EL (cell line): ENCODE measurements at places on chromosomes 13 and 19.

DNA sequence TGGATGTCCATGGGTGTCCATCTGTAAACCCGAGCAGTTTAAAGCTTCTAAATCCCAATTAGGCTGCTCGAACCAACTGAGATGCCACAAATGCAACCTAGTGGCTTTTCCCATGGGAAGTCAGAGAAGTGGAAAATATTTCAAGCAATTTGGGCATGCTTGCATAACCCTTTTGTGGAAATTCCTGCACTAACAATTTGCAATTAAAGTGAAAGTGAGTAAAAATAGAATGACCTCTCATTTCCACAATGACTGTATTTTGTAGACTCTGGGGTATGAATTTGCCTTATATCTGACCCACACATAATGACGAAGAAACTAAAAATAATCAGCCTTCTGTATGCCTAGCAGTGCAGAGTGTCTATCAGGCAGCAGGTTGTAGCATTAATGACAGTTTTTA, 91.8 kb upstream of the TSC22D1 start:
- DNase-seq, result peak; percentile 56

GRCh38 chr13:23450340-23451046, 17.0 kb upstream of the SACS start:
- no peak for DNase-seq

- DNase-seq, result peak; percentile 4
Measured at GRCh38 chr13:33940898-33941297, 122.9 kb downstream of the RFC3 start.

GRCh38 chr19:28933039-28933438, 279.9 kb downstream of the UQCRFS1 start:
- peak; percentile 17 for DNase-seq

- DNase-seq, result peak; percentile 41
Measured at GRCh38 chr13:27006519-27007161, 165.0 kb downstream of the USP12 start.

- DNase-seq, result no peak
Measured at GRCh38 chr13:46753917-46754316, 43.0 kb downstream of the ESD start.

DNA sequence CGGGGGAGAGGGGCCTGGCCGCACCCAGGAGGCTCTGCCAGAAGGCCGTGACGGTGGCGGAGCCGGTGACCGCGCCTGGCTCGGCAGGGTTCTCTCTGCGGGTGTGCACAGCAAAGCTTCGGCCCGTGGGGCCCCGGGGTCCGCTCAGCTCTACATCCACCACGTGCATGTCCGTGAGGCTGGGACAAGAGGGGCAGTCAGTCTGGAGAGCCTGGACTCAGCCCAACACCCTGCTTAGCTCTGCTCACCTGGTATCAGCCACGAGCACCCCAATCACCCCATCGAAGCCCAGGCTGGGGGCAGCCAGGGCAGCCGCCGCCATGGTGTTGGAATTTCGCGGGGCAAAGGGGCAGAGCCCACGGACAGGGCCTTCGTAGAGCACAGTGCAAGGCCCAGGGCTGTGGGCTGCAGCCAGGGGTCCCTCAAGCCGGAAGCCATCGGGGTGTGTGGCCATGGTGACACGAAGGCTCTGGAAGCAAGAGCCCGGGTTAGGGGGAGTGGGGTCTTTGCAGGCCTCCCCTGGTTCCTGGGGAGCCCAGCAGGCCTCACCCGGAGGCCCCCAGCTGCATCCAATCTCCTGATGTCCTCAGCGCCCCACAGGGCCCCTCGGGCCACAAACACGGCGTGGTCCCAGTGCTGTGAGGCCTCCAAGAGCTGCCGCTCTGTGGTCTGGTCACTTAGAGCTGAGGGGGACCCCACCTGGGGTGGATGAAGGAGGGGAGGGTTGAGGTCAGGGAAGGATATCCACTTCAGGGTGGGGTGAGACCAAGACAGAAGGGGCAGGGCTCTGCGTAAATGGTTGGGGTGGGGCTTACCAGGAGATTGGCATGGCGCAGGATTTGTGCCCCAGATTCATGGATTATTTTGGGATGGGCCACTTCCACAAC, 1.4 kb downstream of the ASPDH start:
- no peak for DNase-seq

- no peak for DNase-seq
Measured at GRCh38 chr19:33329736-33330135, 27.4 kb upstream of the CEBPA start.

- no peak for DNase-seq
Measured at GRCh38 chr19:2228157-2229030, 7.7 kb downstream of the PLEKHJ1 start.

GRCh38 chr13:107374038-107374437, 806.1 kb upstream of the ARGLU1 start:
- DNase-seq, result no peak

DNA sequence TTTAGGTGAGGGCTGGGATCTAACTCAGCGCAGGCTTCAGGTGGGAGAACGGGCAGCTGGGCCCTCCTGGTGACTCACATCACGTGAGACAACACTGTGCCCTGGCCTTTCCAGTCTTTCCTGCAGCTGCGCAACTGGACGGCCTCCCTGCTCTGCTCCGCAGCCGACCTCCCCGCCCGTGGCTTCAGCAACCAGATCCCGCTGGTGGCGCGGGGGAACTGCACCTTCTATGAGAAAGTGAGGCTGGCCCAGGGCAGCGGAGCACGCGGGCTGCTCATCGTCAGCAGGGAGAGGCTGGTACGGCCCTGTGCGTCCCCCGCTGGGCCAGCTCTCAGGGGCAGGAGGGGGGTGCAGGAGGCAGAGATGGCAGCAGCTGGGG, 8.8 kb downstream of the SPPL2B start:
- no peak for DNase-seq

DNA sequence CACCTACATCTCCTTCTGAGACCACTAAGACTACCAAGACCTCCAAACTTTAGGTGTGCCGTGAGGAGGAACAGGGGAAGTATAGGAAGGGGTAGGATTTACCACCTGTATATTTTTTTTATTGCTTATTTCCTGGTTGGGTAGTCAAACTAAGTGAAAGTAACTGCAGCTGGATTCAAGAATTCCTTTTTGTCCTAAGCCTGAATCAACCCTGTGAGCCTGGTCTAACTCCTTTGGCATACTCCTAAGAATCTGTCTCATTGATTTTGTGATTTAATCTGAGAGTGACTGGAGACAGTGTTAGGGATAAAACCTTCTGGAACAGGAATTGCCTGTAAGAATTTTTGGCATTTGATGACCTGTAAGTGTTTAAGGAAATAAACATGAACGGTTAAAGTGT, 523.5 kb upstream of the MIR17HG start:
- no peak for DNase-seq

GRCh38 chr13:30687601-30688000, 47.7 kb upstream of the ALOX5AP start:
- no peak for DNase-seq

DNA sequence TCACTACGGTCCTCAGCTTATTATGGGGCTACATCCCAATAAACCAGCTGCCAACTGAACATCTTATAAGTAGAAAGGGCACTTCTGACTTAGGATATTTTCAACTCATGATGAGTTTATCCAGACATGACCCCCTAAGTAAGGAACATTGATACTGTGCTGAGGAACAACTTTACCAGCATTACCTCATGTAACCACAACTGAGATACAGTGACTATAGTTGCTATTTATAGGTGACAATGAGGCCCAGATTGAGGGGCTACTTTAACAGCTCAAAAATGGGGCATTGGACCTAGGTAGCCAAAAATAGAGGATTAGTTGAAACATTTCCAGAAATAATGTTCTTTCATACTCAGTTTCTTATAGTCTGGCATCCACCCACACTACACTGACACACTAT, 26.8 kb downstream of the SKA3 start:
- DNase-seq, result no peak

- DNase-seq, result no peak
Measured at GRCh38 chr13:111548301-111548700, 227.9 kb downstream of the TEX29 start.

- no peak for DNase-seq
Measured at GRCh38 chr19:8371011-8371804, 7.3 kb downstream of the ANGPTL4 start.

- DNase-seq, result no peak
Measured at GRCh38 chr13:96744367-96745331, 249.6 kb downstream of the OXGR1 start.

- no peak for DNase-seq
Measured at GRCh38 chr13:26485786-26486185, 71.7 kb upstream of the WASF3 start.

DNA sequence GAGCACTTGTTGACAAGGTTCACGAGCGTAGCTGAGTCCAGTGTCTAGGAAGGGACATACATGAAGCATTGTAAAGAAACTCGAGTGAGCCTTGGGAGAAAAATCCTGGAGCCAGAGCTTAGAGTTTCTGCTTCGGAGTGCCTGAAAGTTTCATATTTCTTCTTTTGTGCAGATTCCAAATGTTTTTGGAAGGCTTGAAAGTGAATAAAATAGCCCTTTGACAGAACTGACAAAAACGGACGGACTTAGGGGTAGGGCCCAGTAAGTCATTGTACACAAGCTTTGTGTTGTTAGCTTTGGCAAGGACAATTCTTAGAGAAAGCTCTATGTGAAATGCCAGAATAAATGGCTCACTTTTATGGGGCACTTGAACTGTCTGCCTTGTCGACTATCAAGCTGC, 2.8 kb downstream of the RNF113B start:
- no peak for DNase-seq

DNA sequence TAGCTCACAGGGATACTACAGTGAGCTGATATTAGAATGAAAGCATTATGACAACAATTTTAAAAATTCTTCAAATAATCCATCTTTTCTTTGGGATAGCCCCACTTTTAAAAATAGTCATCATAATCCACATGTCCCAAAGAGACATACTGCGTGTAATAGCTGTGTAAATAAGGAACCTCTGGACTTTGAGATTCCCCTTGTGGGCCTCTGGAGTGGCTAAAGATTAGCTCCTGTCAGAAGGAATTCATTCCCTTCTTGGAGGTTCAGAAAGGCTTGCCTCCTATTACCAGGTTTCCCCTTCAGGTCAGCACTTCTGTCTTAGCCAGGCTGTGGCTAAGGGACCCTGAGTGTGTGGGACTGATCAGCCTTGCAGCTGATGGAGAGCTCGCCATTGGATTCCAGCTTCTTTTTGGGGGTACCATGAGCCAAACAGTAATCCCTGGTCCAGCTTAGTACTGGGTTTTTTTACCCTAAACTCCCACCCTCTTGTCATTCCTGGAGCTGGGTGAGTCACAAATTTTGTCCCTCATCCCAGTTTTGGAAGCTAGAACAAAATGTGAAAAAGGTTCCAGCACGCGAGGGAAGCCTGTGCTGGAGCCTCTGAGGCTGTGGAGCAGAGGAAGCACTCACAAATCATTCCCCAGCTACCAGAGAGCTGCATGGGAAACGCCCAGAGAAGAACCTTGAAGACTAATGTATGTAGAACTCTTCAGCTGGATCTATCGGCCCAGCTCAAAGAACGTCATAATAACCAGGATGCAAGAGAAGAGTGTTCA, 96.7 kb downstream of the RNASEH2B start:
- no peak for DNase-seq

- no peak for DNase-seq
Measured at GRCh38 chr19:37855098-37855497, 51.3 kb downstream of the WDR87 start.

DNA sequence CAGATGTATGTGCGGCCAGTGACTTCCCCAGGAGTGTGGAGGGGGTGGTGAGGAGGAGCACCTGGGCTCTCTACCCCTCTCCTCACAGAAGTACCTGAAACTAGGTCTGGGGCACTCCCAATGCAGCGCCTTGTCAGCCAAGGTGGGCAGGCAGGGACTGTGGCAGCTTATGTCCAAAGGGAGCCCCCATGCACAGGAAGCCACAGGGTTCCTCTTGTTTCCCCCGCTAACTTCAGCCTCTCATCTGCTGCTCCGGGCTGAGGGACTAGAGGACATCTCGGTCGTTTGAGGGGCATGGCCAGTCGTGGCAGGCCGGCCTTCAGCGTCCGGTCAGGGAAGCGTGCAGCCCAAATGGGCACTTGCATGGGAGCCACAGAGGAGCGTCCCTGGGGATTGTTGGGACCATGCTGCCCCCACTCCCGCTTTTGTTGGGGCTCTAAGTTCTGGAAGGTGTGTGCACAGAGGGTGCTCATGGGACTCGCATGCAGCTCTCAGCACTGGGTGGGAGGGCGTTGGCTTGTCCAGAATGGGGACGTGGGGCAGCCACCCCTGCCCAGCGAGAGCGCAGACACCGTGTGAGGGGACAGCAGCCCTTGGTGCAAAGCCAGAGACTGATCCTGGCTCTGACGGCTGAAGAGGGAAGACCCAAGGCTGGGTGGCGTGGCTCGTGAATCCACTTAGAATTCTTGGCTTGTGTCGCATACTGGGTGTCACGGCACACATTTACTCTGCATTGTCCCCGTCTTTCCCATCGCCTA, 16.6 kb upstream of the NPAS1 start:
- DNase-seq, result no peak

- DNase-seq, result peak; percentile 61
Measured at GRCh38 chr13:35472323-35472881, 4.1 kb downstream of the MAB21L1 start.

DNA sequence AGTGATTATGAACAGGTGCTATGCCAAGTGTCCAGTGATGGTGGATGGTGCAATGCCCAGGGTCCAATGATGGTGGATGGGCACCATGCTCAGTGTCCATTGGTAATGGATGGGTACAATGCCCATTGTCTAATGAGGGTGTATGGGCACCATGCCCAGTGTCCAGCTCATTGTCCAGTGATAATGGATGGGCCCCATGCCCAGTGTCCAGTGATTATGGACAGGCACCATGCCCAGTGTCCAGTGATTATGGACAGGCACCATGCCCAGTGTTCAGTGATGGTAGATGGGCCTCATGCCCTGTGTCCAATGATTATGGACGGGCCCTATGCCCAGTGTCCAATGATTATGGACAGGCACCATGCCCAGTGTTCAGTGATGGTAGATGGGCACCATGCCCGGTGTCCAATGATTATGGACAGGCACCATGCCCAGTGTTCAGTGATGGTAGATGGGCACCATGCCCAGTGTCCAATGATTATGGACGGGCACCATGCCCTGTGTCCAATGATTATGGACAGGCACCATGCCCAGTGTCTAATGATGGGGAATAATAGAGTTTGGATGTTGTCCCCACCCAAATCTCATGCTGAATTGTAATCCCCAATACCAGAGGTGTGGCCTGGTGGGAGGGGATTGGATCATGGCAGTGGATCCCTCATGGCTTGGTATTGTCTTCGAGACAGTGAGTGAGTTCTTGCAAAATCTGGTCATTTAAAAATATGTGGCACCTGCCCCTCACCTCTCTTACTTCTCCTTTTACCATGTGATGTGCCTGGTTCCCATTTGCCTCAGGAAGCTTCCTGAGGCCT, 87.8 kb downstream of the ANKRD10 start:
- DNase-seq, result no peak

DNA sequence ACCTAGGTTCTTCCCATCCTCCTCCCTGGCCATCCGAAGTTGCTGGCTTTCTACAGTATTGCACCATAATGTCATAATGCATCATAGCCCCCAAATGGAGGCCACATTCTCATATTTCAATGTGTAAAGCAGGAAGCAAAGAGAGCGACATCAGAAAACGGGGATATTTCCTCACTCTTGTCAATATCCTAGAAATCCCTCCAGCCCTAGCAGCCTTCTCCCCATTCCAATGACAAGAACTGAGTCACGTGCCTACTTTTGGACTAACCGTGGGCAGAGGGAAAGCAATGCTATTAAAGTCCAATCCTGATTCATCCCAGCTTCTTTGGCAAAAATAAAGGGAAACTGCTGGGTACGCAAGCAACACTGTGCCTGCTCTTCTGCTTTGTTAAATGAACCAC, 4.3 kb upstream of the RAP2A start:
- peak; percentile 38 for DNase-seq
